ENCODE measurements at places on chromosomes 7 and 10.

- DNase-seq = no peak
Observed at GRCh38 chr7:100692578-100692961, 1.5 kb downstream of the GIGYF1 start.

DNA sequence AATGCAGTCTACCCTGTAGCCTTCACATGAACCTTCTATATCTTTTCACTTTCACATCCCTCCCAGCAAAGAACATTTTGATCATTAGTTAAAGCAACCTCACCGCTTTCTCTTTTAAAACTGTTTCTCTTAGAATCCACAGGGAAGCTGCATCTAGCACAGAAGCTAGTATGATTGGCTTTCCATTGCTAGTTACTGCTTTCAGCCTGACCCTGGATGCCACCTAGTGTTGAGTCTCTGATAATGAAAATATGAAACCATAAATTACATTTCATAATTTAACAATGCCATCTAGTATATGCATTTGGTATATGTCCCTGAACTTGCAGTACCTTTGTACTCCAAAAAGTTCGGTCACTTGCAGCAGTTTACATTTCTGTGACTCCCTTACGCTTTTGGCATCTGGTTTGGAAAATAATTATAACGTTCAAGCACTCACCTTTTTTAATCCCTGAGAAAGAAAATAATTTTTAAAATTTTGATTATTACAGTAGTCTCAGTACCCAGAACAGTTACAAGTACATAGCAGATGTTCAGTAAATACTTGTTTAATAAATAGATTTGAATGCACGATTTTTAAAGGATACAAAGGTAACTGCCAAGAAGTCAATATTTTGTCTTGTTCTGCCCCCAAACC is 22.7 kb downstream of the CISD1 start:
- peak; percentile 14 for DNase-seq

GRCh38 chr10:133185916-133186315 is 25.9 kb downstream of the KNDC1 start:
- DNase-seq = no peak

GRCh38 chr10:121084016-121084674 is 233.0 kb downstream of the WDR11 start:
- no peak for DNase-seq

DNA sequence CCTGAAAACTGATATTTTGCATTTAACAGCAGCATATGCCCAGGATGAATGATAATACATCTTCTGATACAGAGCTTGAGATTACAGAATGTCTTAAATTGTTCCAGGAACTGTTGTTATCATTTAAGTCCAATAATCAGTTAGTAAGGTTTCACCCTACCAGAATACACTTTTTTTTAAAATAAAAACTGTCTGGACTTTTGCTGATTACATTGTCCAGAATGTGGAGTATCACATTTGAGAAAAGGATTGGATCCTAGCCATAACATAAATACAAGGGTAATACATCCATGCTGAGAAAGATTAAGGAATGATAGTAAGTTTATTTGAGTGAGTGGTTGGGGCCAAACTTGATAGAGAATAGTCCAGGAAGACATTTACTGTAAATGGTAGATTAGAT is 71.0 kb downstream of the SEPTIN7 start:
- no peak for DNase-seq

DNA sequence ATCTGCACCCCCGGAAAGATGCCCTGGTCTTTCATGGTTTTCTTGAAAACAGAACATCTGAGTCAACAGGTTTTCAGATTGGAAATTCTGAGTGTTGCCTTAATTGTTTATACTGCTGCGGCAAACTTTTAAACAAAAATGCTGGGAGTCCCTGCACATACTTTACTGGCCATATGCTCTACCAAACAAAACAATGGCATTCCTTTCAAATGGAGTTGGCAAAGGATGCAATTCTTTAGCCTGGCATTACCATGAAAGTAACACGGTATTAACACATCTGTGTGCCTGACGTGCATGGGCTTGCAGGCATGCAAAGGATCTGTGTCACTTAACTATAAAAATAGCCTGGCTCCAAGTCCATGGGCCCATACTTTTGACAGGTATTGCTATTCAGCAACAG is 4.2 kb downstream of the INHBA start:
- DNase-seq = no peak
